Suppressor macrophage (primary cell): ENCODE measurements at places on chromosomes 4 and X.

DNA sequence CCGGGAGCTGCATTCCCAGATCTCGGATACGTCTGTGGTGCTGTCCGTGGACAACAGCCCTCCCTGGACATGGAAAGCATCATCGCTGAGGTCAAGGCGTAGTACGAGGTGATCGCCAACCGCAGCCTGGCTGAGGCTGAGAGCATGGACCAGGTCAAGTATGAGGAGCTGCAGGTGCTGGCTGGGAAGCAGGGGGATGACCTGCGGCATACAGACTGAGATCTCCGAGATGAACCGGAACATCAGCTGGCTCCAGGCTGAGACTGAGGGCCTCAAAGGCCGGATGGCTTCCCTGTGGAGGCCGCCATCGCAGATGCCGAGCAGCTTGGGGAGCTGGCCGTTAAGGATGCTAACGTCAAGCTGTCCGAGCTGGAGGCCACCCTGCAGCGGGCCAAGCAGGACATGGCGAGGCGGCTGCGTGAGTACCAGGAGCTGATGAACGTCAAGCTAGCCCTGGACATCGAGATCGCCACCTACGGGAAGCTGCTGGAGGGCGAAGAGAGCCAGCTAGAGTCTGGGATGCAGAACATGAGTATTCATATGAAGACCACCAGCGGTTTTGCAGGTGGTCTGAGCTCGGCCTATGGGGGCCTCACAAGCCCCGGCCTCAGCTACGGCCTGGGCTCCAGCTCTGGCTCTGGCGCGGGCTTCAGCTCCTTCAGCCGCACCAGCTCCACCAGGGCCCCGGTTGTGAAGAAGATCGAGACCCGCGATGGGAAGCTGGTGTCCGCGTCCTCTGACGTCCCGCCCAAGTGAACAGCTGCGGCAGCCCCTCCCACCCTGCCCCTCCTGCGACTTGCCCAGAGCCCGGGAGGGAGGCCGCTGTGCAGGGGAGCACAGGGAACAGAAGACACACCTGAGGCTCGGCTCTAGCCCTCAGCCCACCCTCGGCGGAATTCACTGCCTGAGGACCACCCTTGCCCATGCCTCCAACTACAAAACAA lies 29.4 kb upstream of the GABRA3 start:
- no peak for DNase-seq

- peak; percentile 55 for DNase-seq
These were observed 36.5 kb downstream of the FGFBP1 start for GRCh38 chr4:15901998-15902397.

GRCh38 chrX:46957297-46957696 lies 45.1 kb downstream of the JADE3 start:
- DNase-seq, result peak; percentile 42

GRCh38 chr4:168741281-168742173 lies 244.7 kb downstream of the PALLD start:
- peak; percentile 93 for DNase-seq

- peak; percentile 26 for DNase-seq
These were observed 23.9 kb upstream of the PRDM8 start for GRCh38 chr4:80173401-80173800.

- DNase-seq, result peak; percentile 34
These were observed 33.9 kb downstream of the PDK3 start for GRCh38 chrX:24498975-24499374.

GRCh38 chr4:48668254-48669017 lies 111.6 kb downstream of the FRYL start:
- peak; percentile 24 for DNase-seq

DNA sequence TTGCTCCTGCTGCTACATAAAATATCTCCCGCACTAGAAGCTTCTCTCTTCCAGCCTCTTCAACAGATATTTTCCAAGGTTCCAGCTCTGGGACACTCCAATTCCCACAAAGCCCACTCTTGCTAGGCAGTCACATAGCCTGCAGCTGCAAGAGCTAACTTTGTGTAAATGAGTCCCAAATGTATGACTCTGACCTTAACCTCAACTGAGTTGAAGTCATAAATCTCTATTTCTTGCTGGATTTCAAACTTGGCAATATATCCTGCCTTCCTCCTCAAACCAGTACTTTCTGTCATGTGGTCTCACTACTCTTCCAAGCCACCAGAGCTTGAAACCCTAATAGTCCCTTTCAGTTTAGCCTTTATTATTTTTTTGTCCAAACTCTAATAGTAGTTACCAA lies 315.4 kb upstream of the GRIA3 start:
- DNase-seq, result no peak

DNA sequence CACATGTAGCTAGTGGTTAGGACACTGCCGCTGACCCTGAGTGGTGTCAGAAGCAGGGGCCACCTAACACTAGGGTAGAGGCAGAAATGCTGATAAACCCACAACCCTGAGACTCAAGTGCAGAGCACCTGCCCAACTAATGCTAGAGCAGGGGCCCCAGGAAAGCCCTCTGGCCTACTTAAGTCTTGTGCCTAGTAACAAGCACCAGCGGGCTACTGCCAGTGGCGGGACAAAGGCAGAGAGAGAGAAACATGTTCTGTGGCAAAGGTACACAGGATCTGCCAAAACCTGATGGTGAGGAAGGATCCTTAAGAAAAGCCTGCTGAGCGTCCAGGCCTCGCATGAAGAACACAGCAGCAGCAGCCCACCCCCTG lies 172.4 kb downstream of the PRDM5 start:
- no peak for DNase-seq

GRCh38 chr4:145177906-145178538 lies 2.4 kb downstream of the OTUD4 start:
- peak; percentile 89 for DNase-seq

GRCh38 chr4:98284640-98285046 lies 23.5 kb downstream of the RAP1GDS1 start:
- DNase-seq, result no peak

- no peak for DNase-seq
These were observed 135.4 kb upstream of the FRMPD4 start for GRCh38 chrX:12002876-12003275.

DNA sequence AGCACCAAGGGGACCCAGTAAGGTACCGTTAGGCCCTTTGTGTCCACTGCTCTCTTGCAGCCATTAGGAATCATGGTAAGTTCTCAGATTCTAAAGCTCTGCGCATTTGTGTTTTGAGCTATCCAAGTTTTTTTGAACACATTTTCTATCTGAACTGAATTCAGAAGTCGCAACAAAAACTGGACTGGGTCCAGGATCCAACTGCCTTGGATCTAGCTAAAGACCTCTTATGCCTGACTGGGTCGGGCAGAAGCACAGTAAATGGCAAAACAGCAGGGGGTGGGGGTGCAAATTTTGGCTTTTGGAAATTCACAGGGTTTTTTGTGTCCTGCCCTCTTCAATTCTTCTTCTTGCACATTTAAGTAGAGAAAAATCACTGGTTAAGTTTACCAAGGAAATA lies 30.0 kb downstream of the RCHY1 start:
- no peak for DNase-seq

GRCh38 chrX:41090568-41091238 lies 5.5 kb downstream of the USP9X start:
- no peak for DNase-seq

GRCh38 chrX:153688911-153689590 lies 1.3 kb downstream of the SLC6A8 start:
- no peak for DNase-seq

- DNase-seq, result peak; percentile 20
These were observed 228.0 kb downstream of the PALLD start for GRCh38 chr4:168724686-168725411.

DNA sequence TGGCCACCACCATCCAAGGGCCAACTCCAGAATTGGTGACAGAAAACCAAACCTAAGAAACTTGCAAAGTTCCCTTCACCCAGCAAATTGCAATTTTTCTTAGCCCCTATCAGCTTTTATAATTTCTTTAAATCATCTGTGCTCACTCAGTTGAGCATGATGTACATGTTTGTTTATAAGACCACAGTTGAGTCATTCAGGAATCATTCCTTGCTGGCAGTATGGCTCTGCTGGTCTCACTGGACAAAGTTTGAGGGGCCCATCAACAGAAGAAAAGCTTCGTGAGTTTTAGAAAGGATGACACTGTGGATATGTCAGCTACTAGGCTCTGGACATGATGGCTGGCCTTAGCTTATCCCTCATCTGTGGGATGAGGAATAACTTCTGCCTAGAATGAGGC lies 4.0 kb downstream of the TRPC5 start:
- no peak for DNase-seq

DNA sequence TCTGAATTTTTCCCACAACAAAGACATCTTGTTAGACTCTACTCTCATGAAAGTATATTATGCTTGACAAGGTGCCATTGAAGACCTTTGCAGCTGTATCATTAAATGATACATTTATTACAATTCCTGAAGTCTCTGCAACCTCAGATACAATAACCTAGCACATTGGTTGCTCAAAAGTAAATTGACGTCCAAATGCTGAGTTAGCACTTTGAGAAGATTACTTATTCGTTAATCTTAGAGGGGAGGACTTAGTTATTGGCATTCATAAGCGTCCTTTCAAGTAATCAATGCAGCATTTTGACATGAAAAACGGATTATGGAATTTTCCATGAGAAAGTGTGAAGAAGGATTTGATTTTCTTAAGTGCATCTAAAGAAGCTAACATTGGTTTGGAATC lies 151.6 kb downstream of the ARSF start:
- DNase-seq, result no peak

GRCh38 chr4:143260750-143261149 lies 75.9 kb upstream of the GAB1 start:
- no peak for DNase-seq

DNA sequence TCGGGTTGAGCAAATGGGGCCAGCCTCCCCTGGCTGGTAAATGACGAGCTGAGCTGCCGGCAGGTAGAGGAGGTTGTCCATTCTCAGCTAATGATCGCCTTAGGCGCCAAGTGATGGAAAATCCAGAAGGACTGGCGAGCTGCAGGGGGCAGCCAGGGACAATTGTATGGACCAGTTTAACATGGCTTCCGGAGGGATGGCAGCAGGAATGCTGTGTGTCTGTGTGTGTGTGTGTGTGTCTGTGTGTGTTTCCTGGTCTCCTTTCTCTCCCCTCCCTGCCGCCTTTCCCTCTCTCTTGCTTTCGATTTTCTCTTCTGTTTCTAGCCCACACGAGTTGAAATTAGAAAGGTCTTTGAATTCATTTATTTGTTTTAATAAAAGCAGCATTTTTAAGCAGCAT lies 45.2 kb upstream of the BCOR start:
- no peak for DNase-seq

- DNase-seq, result no peak
These were observed 11.5 kb downstream of the STK26 start for GRCh38 chrX:132034648-132035047.

GRCh38 chr4:38154681-38155588 lies 194.7 kb downstream of the PTTG2 start:
- peak; percentile 34 for DNase-seq

DNA sequence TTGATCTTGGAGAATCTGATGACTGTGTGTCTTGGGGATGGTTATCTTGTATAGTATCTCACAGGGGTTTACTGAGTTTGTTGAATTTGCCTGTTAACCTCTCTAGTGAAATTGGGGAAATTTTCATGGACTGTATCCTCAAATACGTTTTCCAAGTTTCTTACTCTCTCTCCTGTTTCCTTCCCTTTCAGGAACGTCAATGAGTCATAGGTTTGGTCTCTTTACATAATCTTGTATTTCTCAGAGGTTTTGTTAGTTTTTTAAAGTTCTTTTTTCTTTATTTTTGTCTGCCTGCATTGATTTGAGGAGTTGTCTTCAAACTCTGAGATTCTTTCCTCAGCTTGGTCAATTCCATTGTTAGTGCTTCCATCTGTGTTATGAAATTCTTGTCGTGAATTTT lies 227.7 kb upstream of the GPRIN3 start:
- no peak for DNase-seq

DNA sequence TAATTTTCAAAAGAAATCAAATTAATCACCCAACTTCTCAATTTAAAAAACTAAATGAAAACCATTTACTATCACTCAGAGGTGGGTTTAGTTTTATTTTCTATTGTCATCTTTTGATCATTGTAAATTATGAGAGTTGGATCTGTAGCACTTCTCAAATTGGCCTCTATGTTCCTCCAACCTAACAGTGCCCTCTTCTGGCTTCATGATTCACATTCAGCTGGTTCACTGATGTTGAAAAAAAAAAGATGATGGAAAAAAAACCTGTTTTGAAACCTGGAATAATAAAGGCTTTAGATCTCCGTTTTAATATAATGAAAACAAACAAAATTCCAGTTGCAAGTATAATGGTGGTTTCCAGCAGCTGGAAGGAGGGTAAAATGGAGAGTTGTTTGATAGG lies 2.4 kb upstream of the NBDY start:
- peak; percentile 31 for DNase-seq

DNA sequence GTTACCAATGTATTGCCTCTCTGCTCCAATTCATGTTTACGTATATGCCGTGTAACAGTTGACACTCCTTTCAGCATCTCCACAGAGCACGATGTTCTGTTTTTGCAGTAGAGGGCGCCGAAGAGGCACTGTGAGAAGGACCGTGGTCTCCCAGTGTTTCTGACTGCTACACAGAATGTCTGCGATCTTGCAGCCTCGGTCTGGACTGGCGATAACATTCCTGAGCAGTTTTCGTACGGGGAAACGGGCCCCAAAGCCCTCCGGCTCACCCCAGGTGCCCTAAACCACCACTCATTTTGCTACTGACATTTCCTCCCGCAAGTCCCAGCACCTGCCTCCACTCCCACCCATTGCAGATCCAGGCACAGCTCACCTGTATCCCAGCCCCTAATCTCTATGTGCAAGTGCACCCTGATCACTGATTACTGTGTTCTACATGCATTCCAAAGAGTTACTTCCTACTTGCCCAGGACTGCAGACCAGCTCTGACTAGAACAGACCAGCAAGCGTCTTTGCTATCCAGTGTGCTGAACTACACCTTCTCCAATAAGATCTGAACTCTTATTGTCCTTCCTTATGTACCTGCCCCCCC lies 12.4 kb upstream of the NFXL1 start:
- DNase-seq, result peak; percentile 54

DNA sequence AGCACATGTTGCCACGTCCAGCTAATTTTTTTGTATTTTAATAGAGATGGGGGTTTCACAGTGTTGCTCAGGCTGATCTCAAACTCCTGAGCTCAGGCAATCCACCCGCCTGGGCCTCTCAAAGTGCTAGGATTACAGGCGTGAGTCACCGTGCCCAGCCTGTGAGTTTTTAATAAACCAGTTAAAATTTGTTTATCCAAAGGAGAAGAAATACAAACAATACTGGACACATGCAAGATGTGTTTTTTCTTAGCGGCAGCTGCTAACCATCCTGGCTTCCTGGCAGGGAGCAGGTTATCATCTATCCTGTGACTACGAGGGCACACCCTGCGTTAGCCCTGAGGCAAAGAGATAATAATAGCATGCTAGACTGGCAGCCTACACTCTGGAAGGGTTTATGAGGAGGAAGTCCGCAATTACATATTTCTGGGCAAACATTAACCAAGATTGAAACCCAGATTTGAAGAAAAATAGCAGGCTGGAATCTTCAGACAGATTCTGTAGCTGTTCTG lies 191.4 kb downstream of the SPRY1 start:
- peak; percentile 13 for DNase-seq

GRCh38 chr4:123443401-123444289 lies 47.0 kb downstream of the SPRY1 start:
- DNase-seq, result peak; percentile 84
